ENCODE measurements at places on chromosomes 13 and 19. TPM values are rescaled to one million over a fixed set of nuclear protein-coding genes. Genes with fewer than 3 reads are reported as not detected.

The PRR19 gene
- total RNA-seq = 2.1 TPM

The MIR17HG gene
- 3.1 TPM for total RNA-seq

The PRTN3 gene
- 1.5 TPM for total RNA-seq

The CEACAM16 gene
- total RNA-seq = not detected

The SHC2 gene
- total RNA-seq = 6.7 TPM

DNA sequence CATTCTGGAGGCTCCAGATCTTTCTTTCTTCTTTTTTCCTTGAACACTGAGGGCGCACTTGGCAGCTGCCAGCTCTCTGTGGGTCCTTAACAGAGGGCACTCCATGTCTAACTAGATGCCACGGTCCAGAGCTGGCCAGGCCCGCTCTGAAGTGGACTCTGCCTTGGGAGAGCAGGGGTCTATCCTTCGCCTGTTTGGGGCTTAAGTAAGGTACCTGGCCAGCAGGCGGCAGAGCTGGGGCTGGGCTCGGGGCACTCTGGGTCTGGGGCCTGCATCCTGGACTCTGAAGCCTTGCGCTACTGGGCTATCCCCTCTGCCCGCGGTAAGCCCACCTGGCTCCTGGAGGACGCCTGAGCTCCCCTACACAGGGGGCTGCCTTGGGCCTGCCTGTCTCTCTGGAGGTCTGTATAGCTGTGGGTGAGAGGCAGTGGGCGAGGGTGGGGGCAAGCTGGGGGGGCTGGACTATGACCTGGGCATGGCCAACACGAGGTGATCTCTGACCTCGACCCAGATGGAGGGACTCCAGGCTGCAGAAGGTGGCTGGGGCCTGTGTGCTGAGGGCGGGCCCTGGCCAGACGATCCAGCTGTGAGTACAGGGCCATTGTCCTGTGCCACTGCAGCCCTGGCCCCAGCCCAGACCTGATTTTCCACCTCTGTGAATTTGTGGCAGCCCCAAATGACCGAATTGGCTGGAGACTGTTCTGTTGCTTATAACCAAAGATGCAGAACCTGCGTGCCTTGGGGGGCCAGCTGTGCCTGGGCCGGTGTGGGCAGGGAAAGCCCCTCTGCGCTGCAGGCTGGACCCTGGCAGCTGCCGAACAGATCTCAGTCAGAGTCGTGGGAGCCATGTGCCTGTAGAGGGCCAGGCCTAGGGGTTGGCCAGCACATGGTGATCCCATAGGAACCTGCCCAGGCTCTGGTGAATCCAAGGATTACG lies 26.5 kb downstream of the CEBPG start:
- H3K27ac ChIP-seq = no peak overlapping the region
- peaks cover 13% of the 10 kb centered on the region for H3K4me1 ChIP-seq
- H3K27me3 ChIP-seq = no peaks in the 10 kb centered on the region
- no peaks in the 10 kb centered on the region for H3K36me3 ChIP-seq
- H3K4me3 ChIP-seq = no peak overlapping the region

- H3K36me3 ChIP-seq = no peaks in the 10 kb centered on the region
- no peaks in the 10 kb centered on the region for H3K27me3 ChIP-seq
- no peak overlapping the region for H3K27ac ChIP-seq
- H3K4me1 ChIP-seq = no peaks in the 10 kb centered on the region
- H3K4me3 ChIP-seq = no peak overlapping the region
These were observed 12.4 kb downstream of the GAS6 start for GRCh38 chr13:113851480-113851803.

GRCh38 chr19:45955905-45956608 lies 17.6 kb downstream of the NOVA2 start:
- H3K27me3 ChIP-seq = no peaks in the 10 kb centered on the region
- no peaks in the 10 kb centered on the region for H3K4me1 ChIP-seq
- H3K27ac ChIP-seq = no peak overlapping the region
- H3K36me3 ChIP-seq = no peaks in the 10 kb centered on the region
- H3K4me3 ChIP-seq = no peak overlapping the region

DNA sequence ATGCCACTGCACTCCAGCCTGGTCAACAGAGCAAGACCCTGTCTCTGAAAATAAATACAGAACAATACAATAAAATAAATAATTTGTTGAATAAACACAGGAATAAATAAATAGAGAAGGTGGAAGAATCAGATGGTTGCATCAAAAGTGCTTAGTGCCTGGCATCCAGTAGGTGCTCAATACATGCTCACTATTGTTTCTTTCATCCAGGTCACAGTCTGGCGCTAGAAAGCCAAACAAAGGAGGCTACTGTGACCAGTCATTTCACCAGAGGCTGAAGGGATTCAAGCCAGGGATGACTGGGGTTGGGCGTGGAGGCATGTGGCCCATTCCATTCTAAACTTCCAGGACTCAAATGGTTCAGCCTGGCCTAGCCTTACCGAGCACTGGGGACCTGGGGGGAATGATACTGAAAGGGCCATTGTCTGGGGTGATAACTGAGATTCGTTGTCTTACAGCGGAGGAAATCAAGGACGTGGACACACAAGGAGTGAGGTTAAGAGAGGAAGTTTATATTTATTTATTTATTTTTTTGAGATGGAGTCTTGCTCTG lies 3.6 kb upstream of the NDUFB7 start:
- no peaks in the 10 kb centered on the region for H3K27me3 ChIP-seq
- H3K4me3 ChIP-seq = no peak overlapping the region
- H3K27ac ChIP-seq = no peak overlapping the region
- H3K4me1 ChIP-seq = peaks cover 3% of the 10 kb centered on the region
- H3K36me3 ChIP-seq = peaks cover 2% of the 10 kb centered on the region

- no peaks in the 10 kb centered on the region for H3K36me3 ChIP-seq
- no peak for DNase-seq
- H3K4me3 ChIP-seq = no peak overlapping the region
- peaks cover 13% of the 10 kb centered on the region for H3K4me1 ChIP-seq
- no peaks in the 10 kb centered on the region for H3K27me3 ChIP-seq
- H3K27ac ChIP-seq = no peak overlapping the region
These were observed 3.8 kb upstream of the KMT2B start for GRCh38 chr19:35713904-35714495.

- H3K4me3 ChIP-seq = peak overlapping the region; percentile 38
- H3K4me1 ChIP-seq = no peaks in the 10 kb centered on the region
- no peaks in the 10 kb centered on the region for H3K27me3 ChIP-seq
These were observed 6.4 kb upstream of the PROZ start for GRCh38 chr13:113151745-113152690.

DNA sequence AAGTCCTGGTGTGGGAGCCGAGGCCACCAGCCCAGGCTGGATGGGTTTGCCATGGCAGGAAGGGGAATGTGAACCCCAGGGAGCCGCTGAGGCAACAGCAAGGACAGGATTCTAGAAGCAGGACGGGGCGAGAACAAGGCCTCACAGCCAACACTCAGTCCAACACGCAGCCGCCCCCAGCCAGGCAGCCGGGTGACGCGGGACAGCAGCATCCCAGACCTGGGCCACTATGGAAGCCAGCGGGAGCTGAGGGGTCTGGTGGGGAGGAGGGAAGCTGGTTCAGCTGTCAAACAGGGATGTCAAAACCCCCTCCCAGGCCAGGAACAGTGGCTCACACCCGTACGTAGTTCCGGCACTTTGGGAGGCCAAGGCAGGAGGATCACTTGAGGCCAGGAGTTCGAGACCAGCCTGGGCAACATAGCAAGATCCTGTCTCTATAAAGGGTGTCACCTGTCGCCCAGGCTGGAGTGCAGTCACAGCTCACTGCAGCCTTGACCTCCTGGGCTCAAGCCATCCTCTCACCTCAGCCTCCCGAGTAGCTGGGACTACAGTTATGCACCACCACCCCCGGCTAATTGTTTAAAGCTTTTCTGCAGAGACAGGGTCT lies 6.8 kb downstream of the MEX3D start:
- H3K36me3 ChIP-seq = no peaks in the 10 kb centered on the region
- no peak overlapping the region for H3K27ac ChIP-seq
- H3K4me3 ChIP-seq = no peak overlapping the region
- no peaks in the 10 kb centered on the region for H3K27me3 ChIP-seq
- no peaks in the 10 kb centered on the region for H3K4me1 ChIP-seq

DNA sequence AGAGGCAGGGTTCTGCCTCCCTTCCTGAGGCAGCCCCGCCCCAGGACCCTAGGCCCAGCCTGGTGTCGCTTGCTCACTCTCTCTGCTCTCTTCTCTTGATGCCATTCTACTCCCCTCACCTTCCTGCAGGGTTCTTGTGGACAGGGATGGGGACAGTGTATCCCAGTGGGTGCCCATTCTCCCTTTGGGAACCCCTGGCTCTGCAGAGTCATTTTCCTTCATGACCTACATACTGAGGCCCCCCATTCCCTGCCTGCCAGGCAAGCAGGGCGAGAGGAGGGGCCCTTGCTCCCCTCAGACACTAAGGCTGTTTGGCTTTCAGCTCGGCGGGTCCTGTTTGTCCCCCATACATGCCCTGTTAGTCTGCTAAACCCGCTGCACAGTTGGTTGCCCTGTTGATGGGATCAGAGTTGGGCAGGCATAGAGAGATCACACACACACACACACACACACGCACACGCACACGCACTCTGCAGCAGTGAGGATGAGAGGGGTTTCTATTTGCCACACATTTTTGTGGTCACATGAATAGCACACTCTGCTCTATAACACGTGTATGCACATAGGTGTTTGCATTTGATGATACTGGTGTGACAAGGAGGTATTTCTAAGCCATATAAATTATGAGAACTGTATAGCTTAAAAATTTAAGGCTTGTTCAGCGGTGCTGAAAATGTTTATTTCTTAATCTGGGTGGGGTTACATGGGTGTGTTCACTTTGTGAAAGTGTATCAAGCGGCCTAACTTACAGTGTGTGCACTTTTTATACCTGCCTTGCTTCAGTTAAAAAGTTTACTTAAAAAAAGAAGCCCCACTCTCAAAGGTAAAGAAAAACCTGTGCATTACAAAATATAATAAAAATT lies 20.3 kb downstream of the NFIX start:
- H3K4me1 ChIP-seq = peaks cover 64% of the 10 kb centered on the region
- no peak for DNase-seq
- H3K36me3 ChIP-seq = no peaks in the 10 kb centered on the region
- peak overlapping the region; percentile 53 for H3K4me3 ChIP-seq

DNA sequence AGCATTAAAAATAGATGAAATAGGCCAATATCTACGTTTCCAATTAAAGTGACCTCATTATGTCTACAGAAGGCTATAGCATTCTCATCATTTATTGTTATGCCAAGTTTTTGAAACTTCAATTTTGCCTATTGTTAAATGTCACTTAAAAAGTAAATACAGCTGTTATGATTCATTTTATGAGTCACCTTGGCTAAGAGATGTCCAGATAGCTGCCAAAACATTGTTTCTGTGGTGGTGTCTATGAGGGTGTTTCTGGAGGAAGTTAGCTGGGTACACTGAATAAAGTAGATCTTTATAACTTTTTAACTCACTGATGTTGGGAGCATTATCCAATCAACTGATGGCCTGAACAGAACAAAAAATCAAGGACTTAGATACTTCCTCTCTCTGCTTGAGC lies 1209.7 kb upstream of the PCDH9 start:
- H3K27ac ChIP-seq = peak overlapping the region; percentile 51
- no peak overlapping the region for H3K4me3 ChIP-seq
- no peaks in the 10 kb centered on the region for H3K27me3 ChIP-seq
- DNase-seq = peak; percentile 36
- H3K36me3 ChIP-seq = no peaks in the 10 kb centered on the region
- no peaks in the 10 kb centered on the region for H3K4me1 ChIP-seq

DNA sequence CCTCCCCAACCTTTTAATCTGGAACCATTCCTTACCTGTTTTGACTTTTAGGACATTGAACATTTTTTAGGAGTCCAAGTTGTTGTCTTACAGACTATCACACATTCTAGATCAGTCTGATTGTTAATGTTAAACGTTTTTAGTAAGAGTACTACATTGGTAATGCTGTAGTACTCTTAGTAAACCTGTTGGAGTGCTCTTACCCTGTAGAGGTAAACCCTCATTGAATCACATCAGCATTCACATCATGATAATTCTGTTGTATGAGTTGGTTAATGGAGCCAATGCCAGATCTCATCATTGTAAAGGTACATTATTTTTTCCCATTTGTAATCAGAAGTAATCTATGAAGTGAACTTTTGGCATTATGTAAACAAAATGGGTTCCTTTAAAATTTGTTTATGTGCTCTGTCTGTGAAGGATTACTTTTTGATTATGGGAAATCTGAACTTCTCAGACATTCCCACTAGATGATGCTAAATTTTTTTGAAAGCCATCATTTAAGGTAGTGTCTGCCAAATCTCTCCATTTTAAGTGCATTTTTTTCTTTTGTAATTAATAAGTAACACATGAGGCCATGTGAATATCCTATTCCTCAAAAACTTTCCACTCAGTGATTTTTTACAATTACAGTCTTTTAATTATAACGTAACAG lies 55.2 kb downstream of the VWA8 start:
- peaks cover 4% of the 10 kb centered on the region for H3K36me3 ChIP-seq
- no peak overlapping the region for H3K27ac ChIP-seq
- H3K27me3 ChIP-seq = no peaks in the 10 kb centered on the region
- no peaks in the 10 kb centered on the region for H3K4me1 ChIP-seq
- DNase-seq = peak; percentile 30

DNA sequence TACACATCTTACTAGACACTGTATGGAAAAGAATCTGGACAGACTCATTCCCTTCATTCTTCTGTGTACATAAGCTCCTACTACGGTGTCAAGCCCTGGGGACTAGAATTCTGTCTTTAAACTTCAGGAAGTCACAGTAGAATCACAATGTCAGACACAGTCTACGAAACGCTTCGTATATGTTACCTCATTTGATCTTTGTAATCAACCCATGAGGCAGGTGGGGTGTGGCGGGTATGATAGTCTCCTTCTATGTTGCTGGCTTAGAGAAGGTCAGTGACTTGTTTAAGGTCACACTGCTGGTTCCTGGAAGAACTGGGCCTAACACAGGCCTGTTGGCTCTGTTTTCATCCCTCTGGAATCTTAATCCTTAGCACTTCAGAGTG lies 32.2 kb upstream of the TPT1 start:
- no peaks in the 10 kb centered on the region for H3K27me3 ChIP-seq
- H3K36me3 ChIP-seq = no peaks in the 10 kb centered on the region
- H3K4me3 ChIP-seq = no peak overlapping the region
- no peak for DNase-seq
- no peak overlapping the region for H3K27ac ChIP-seq

- H3K27me3 ChIP-seq = no peaks in the 10 kb centered on the region
- peaks cover 25% of the 10 kb centered on the region for H3K4me1 ChIP-seq
- peaks cover 6% of the 10 kb centered on the region for H3K36me3 ChIP-seq
- no peak for DNase-seq
- peak overlapping the region; percentile 93 for H3K4me3 ChIP-seq
These were observed 1.3 kb downstream of the NECTIN2 start for GRCh38 chr19:44847144-44848035.

DNA sequence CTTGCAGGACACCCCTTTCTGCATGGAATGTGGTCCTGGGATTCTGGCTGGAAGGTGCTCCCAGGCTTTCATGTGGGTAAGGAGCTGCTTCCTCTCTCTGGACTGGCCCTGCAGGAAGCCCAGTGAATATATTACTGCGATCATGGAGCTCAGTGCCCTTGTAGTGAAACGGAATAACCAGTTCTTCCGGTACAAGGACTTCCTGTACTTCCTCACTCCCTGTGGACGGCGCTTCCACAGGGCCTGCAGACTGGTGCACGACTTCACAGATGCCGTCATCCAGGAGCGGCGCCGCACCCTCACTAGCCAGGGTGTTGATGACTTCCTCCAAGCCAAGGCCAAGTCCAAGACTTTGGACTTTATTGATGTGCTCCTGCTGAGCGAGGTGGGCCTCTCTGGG lies 8.0 kb downstream of the CYP4F8 start:
- no peaks in the 10 kb centered on the region for H3K27me3 ChIP-seq
- no peak overlapping the region for H3K27ac ChIP-seq
- H3K4me3 ChIP-seq = no peak overlapping the region
- no peak for DNase-seq

GRCh38 chr19:14325863-14326262 lies 55.4 kb upstream of the ADGRE5 start:
- no peaks in the 10 kb centered on the region for H3K27me3 ChIP-seq
- no peaks in the 10 kb centered on the region for H3K4me1 ChIP-seq
- H3K4me3 ChIP-seq = no peak overlapping the region
- no peak overlapping the region for H3K27ac ChIP-seq
- no peaks in the 10 kb centered on the region for H3K36me3 ChIP-seq
- no peak for DNase-seq

- H3K4me1 ChIP-seq = peaks cover 3% of the 10 kb centered on the region
- DNase-seq = no peak
These were observed 14.5 kb downstream of the EPN1 start for GRCh38 chr19:55689411-55690108.

Measured in Panc1 (cell line).